ENCODE measurements at places on chromosomes 7 and 10.
A peak's percentile ranks its signal among the peaks of the same experiment; 100 is the strongest.

DNA sequence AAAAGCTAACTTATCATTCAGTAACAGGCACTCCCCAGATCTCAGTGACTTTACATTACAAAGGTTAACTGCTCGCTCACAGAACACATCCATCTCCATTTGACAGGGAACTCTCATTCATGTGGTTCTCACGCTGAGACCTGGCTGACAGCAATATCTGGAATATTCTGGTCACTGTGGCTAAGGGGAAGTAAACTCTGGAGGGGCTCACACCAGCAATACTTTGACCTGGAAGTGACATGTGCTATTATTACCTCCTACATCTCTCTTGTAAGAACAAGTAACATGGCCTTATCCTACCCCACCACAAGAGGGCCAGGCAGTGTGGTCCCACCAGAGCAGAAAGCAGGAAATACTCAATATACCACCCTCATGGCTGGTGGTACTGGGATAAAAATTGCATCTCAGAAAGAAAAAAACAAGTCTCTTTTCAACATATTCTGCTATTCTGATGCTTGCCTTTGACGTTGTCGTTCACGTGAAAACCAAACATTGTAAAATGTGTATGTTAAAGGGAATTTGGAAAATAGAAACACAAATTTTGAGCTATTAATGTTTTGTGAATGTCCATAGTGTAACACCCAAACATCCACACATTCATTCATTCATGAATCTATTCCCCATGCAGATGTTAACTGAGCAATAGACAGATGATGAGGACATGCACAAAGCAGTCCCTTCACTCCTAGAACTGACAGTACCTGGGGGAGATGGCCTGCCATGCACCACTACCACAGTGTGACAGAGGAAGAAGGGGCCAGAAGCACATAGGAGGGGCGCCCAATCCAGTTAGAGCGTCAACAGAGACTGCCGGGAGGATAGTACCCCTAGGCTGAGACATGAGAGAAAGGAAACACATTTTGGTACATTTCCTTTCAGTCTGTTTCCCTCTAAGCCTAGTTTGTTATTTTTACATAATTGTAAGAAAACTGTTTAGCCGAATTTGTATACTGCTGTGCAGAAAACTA, 166.0 kb upstream of the SP4 start:
- peak; percentile 22 for DNase-seq

DNA sequence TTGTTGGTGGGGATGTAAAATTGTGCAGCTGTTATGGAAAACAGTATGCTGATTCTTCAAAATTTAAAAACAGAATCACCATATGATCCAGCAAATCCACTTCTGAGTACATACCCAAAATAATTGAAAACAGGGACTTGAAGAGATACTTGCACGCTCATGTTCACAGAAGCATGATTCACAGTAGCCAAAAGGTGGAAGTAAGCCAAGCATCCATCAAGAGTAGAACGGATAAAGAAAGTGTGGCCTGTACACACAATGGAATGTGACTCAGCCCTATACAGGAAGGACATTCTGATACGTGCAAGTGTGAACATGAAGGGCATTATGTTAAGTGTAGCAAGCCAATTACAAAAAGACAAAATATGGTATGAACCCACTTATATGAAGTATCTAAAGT, 696.7 kb upstream of the CELF2 start:
- DNase-seq, result no peak

- DNase-seq, result no peak
Observed at GRCh38 chr7:74502216-74502891, 48.6 kb downstream of the GTF2IRD1 start.

GRCh38 chr10:116627386-116627933, 6.7 kb downstream of the PNLIPRP2 start:
- DNase-seq, result peak; percentile 76

- DNase-seq, result no peak
Observed at GRCh38 chr7:74412056-74412455, 41.6 kb upstream of the GTF2IRD1 start.

- DNase-seq, result no peak
Observed at GRCh38 chr7:29965030-29965429, 24.6 kb downstream of the SCRN1 start.

DNA sequence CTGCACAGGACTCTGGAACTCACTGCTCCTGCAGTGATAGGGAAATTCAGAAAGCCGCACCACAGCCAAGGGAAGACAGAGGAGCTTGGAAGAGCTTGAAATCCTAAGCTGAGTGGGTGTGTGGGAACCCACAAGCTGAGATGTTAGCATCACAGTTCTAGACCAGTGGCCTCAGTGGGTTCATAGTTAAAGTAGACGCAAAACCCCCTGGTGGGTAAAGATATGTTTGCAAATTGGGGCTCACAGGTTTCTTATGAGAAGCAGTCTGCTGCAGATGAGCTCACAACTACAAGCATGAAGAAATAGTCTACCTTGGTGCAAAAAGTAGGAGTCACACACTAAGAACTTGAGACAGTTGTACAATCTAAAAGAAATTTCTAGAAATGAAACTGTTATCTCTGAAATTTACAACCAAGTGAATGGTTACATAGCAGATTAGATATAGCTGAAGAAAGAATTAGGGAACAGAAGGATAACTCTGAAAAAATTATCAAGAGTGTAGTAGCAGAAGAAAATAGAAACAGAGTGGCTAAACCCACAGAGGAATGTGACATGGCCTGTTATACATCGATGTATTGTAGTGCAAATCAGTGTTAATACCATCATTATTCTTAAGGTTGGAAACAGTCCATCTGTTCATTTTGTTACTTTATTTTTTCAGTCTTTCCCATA, 77.2 kb downstream of the DYNC2I1 start:
- no peak for DNase-seq
